ENCODE measurements at places on chromosomes 3 and 15. TPM values are rescaled to one million over a fixed set of nuclear protein-coding genes. Genes with fewer than 3 reads are reported as not detected.

GRCh38 chr3:54342676-54343075, 220.3 kb downstream of the CACNA2D3 start:
- DNase-seq = no peak

GRCh38 chr15:75073197-75073596, 49.8 kb downstream of the PPCDC start:
- DNase-seq = no peak

GRCh38 chr3:34889641-34890040, 749.7 kb upstream of the ARPP21 start:
- no peak for DNase-seq

GRCh38 chr3:56295161-56295560, 173.1 kb downstream of the ERC2 start:
- DNase-seq = no peak

DNA sequence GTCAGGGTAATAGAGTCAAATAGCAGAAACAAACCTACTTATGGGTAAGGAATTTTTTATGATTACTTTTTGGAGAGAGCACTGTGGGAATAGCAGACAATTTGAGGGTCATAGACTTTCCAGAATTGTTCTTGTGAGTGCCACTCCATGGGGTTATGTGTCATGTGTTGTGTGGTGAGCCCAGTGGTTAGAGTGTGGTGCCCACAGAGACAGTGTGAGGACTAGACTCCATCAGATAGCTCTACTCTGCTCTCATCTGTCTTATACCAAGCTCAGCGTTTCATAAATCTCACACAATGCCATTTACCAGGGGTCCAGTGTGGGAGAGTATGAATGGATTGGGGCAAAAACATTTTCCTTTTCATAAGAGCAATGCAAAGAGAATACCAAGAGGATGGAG, 188.9 kb downstream of the AGBL1 start:
- DNase-seq = no peak

- no peak for DNase-seq
These were observed 194.6 kb downstream of the THRB start for GRCh38 chr3:24299806-24300626.

DNA sequence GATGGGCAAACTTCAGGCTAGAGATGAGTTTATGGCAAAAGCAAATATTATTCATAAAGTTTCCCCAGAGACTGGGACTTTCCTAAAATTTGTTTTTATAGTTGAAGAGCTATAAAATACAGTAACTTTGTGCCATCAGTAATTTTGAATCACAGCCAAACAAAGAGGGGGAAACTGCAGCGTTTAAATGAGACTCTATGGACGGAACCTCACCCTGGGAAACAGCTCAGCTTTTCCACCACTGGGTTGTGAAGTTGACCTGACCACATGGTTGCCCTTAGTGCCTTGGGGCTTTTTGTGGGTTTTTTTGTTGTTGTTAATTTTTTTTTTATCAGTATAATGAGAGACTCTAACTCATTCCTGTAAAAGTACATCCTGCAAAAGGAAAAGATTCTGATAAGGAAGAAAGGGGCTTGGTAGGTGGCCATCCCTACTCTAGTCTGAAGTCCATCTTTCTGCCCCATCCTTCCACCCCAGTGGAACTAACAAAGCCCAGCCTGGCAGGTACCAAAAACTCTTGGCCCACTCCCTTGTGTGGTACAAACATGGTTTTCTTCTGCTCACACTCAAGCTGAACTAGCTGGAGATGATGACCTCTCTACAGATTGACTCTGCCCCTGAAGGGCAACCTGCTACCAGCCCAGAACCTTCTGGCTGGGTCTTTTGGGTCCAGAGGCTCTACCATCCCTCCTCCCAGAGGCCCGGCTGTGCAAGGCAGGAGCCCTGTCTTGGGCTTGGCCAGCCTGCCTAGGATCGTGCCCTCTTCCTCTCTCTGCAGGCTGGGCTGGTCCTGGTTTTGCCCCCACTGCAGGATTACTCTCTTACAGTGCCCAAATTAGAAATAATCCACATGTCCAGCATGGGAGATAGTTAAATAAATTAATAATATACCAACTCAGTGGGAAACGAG, 41.2 kb downstream of the RLBP1 start:
- no peak for DNase-seq

- DNase-seq = no peak
These were observed 141.4 kb downstream of the TP63 start for GRCh38 chr3:189772584-189772983.

- no peak for DNase-seq
These were observed 287.9 kb upstream of the ARRDC4 start for GRCh38 chr15:97672586-97672985.

DNA sequence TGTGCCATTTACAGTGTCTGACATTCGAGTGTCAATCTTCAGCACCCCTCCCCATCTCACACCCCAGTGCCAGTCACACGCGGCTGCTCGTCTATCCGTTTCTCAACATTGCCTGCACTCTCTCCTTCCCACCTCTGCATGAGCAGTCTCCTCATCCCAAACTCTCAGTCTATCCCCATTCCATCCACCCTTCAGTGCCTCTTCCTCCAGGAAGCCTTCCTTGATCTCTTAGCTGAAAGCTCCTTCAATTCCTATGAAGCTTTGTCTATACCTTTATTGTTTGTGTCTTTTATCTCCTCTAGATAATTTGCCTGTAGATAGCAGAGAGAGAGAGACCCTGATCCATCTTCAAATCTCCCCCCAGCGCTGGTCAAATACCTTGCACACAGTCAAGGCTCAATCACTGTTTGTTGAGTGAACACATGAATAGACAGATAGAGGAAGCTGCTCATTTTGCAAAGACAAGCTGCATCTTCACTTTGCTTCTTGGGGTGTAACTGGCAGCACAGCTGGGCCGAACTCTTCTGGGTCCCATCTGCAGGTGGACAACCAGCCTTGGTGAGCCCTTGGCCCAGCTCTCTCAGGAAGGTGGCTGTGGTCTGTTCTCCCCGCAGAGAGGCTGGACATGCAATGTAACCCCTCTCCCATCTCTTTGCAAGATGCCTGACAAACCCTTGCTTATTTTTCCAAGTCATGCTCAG, 52.8 kb downstream of the ITGA11 start:
- no peak for DNase-seq

- no peak for DNase-seq
These were observed 160.5 kb upstream of the CHRNA7 start for GRCh38 chr15:31869686-31870307.

GRCh38 chr3:62607287-62608029, 234.1 kb upstream of the FEZF2 start:
- no peak for DNase-seq

GRCh38 chr15:60651734-60652141, 172.8 kb upstream of the ICE2 start:
- no peak for DNase-seq

- DNase-seq = no peak
These were observed 14.4 kb upstream of the GOLGA8J start for GRCh38 chr15:30068326-30068725.

GRCh38 chr3:181279239-181279565, 289.7 kb upstream of the DNAJC19 start:
- no peak for DNase-seq

DNA sequence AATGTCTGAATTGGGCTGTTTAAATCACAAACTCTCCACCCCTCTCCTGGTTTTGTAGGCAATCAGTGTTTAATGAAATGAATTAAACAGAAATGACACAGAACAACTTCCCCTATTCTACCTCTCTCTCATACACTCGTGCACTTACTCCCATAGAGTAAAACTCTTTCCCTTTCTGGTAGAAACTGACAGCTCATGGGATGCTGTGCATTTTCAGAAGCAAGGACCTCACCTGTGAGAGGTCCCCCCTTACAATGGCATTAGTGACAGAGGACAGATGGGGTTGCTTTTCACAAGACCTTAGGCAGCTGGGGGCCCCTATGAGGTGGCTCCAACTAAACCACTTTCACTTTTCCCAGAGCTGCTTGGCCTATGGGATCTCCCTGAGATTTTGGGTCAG, 31.9 kb downstream of the PARP16 start:
- DNase-seq = no peak

DNA sequence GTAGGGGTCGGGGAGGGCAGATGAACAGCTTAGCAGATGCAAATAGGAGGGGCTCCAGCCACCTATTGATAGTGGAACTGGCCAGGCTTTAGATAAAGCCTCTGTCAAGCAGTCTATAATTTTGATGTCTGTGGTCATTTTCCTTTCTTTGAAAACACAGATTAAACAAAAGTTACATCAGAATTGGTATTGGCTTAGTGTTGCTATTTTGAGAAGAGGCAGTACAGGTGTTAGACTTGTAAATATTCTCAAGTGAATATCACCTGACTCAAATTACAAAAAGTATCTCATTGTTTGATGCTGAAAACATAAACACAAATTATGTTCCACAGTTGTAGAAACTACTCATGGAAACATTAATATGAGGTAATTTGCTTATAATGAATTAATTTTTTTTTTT, 18.1 kb downstream of the GHRL start:
- DNase-seq = no peak

DNA sequence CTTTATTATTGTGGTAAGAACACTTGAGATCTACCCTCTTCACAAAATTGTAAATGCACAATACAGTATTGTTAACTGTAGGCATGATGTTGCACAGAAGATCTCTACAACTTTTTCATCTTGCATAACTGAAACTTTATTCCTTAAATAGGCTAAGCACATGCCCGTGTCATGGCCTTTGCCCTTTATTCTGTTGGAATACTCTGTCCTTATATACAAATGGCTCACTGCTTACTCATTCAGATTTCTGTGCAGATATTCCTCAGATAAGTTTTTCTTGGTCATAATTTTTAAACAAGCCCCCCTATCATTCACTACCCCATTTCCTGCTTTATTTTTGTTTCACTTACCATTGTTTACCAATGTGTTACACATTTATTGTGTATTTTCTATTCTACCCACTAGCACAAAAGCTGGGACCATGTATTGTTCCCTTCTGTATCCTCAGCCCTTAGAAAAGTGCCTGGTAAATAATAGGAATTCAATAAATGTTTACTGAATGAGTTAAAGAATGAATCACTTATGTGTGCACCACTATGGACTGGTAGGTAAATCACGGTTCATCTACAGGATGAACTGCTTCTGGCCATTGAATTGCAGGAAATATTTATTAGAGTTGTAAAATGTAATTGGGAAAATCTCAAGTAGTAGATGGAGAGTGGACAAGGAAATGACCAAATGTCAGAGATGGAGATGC, 151.0 kb downstream of the CPNE4 start:
- DNase-seq = no peak

DNA sequence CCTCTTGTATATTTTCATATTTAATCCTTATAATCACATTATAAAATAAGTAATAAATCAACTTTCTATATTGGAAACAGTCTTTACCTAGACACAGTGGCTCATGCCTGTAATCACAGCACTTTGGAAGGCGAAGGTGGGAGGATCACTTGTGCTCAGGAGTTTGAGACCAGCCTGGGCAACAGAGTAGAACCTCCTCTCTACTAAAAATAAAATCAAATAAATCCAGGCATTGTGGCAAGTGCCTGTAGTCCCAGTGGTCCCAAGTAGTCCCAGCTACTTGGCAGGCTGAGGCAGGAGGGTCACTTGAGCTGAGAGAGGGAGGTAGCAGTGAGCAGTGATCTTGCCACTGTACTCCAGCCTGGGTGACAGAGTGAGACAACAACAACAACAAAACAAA, 975.1 kb downstream of the ROBO1 start:
- DNase-seq = no peak

DNA sequence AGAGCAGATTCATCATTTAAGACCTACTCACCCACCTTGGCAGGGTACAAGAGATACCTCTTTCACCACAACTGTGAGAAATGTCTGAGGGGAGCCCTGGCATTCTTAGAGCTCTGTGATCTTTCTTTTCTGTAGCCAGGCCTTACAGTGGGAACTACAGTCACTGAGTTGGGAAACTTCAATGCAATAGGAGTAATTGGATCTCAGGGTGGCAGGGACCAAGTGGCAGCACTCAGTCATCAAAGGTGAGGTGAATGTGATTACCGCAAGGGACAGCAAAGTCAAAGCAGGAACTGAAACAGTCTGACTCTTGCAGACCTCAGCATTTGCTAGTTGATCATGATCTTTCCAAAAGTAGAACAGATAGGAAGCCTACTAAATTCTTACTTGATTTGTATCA, 7.2 kb upstream of the MCF2L2 start:
- DNase-seq = no peak

Gene CCDC71
- 28.9 TPM for total RNA-seq

Gene TNFSF10
- 7.4 TPM for total RNA-seq

Gene CELF6
- total RNA-seq = 2.2 TPM

Gene PIK3CA
- total RNA-seq = 32.6 TPM

Gene MME
- total RNA-seq = 3.4 TPM

Gene UBL7
- 40.6 TPM for total RNA-seq

Gene BNIP2
- total RNA-seq = 82.9 TPM

Gene FBXO40
- not detected for total RNA-seq

Gene PRC1
- total RNA-seq = 9.3 TPM

All from activated B cell treated with CpG ODN at 0.5 μM for 24 hours (primary cell).